ENCODE measurements at places on chromosomes 7 and 10.

GRCh38 chr10:88952647-88953111 lies at the start of gene ACTA2:
ACTA2 (minus strand) TSS chr10:88952773; CDS start chr10:88948930, 3,843 bp downstream.
- no peak for DNase-seq

GRCh38 chr10:35202050-35202449 lies 75.4 kb downstream of the CREM start:
- DNase-seq, result no peak

DNA sequence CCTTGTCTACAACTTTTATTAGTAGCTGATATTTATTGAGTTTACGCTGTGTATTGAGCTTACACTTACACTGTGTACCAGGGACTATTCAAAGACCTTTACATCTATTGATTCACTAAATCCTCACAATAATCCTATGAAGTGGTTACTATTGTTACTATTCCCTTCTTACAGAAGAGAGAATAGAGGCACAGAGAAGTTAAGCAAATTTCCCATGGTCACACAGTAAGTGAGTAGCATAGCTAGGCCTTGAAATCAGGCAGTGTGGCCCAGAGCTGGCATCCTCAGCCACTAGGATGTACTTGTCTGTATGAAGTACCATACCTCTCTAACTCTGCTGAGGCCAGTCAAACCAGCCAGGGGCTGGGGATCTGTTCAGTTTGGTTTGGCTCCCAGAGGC lies 7.6 kb downstream of the COL13A1 start:
- no peak for DNase-seq

- no peak for DNase-seq
Observed at GRCh38 chr10:98269435-98269912, 1.5 kb upstream of the LOXL4 start.

DNA sequence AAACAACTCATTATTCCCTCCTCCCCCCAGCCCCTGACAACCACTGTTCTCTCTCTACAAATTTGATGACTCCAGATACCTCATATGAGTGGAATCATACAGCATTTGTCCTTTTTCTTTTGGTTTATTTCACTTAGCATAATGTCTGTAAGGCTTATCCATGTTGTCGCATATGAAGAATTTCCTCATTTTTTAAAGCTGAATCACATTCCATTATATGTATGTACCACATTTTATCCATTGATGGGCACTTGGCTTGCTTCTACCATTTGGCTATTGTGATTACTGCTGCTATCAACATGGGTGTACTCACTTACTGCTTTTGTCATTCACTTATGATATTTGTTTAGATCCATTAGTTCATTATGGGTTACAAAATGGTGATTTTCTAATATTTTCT lies 112.8 kb downstream of the BUB3 start:
- no peak for DNase-seq

- DNase-seq, result no peak
Observed at GRCh38 chr10:116082206-116082605, 190.8 kb downstream of the GFRA1 start.

DNA sequence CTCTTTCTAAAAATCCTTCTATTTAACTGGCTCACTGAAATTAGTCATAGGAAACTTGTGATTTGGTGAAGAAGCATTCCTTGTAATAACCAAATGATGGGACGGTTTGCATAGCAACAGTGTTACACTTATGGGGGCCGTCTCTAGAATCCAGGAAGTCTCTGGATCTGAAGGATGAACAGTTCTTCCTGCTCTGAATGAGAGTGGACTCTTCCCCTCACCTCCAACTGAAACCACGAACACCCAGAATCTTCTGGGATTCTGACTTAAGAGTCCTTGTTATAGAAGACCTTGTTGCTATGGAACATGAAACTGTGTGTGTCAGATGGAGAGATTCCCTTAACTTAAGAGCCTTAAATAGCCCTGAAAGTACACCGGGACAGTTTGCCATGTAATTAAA lies 23.2 kb downstream of the NOLC1 start:
- DNase-seq, result no peak

- DNase-seq, result no peak
Observed at GRCh38 chr7:10706875-10707493, 266.7 kb upstream of the PHF14 start.

DNA sequence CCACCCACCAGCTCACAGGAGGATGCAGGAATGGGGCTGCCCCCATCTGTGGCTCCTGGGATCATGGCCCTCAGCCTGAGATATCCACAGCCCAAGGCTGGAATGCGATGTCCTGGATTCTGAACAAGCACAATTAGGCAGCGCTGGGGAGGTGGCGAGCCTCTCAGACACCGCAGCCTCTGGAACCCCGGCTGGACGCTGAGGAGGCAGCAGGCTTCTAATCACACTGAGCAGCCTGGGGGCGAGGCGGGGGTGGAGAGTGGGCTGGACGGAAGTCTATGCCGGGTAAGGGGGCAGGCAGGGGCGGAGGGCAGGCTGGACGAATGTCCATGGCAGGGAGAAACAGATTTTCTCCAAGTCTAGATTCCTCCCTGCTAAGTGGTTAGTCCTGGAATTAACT lies 56.4 kb downstream of the DPYSL4 start:
- no peak for DNase-seq

- DNase-seq, result no peak
Observed at GRCh38 chr7:2106924-2107323, 125.8 kb downstream of the MAD1L1 start.

GRCh38 chr7:26188206-26188956 lies 12.2 kb downstream of the HNRNPA2B1 start:
- DNase-seq, result no peak

- DNase-seq, result no peak
Observed at GRCh38 chr10:14545827-14546226, 215.1 kb upstream of the FRMD4A start.

GRCh38 chr10:12709521-12709963 lies 292.0 kb downstream of the CCDC3 start:
- DNase-seq, result no peak

DNA sequence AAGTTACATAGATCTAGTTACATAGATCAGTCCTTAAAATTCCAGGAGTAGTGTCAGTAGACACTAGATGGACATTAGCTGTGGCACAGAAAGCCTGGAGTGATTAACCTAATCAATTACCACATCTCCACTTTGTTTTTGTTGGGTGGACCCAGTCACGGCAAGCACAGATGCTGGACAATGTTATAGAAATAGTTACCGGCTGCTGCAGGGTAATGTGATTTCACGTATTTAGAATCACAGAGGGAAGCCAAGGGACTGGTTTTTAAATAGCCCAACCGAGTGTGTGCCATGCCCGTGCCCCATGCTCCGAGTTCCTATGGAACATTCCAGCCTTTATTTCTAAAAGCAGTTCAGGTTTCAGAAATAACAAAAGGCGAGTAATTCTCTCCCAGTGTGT lies 2.8 kb downstream of the LGI1 start:
- no peak for DNase-seq

Measured in NCI-H774 (cell line).